ENCODE measurements at places on chromosomes 7 and 10.

DNA sequence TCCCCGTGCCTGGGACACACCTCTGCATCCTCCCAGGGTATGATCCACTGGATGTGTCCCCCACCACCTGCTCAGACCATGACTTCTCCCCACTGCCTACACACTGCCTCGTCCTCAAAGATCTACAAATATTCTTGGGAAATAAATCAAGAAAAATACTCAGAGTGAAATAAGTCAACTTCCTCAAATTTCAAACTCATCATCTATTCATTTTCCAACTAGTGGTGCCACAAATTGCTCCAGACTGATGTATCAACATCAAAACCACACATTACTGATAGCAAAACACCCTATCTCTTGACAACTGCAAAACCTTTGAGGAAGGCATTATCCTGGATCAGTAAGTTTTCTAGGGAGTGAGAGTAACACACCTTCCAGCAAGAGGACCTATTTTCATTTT lies 87.7 kb downstream of the GRB10 start:
- no peak for DNase-seq

DNA sequence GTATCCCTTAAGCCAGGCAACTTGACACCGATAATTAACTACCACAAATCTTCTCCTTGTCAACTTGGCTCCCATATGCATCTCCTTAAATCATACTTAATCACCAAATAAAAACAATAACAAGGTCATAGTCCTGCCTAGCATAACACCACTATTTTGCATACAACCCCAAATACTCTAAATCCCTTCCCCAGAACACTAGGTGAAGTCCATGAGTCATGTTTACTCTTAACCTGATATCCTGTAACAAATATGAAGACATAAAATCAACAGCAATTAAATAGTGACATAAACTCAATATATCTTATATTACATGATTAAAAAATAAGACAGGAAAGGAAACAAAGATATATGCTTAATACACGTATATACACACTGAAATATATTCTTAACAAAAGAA lies 362.0 kb downstream of the ETV1 start:
- no peak for DNase-seq

DNA sequence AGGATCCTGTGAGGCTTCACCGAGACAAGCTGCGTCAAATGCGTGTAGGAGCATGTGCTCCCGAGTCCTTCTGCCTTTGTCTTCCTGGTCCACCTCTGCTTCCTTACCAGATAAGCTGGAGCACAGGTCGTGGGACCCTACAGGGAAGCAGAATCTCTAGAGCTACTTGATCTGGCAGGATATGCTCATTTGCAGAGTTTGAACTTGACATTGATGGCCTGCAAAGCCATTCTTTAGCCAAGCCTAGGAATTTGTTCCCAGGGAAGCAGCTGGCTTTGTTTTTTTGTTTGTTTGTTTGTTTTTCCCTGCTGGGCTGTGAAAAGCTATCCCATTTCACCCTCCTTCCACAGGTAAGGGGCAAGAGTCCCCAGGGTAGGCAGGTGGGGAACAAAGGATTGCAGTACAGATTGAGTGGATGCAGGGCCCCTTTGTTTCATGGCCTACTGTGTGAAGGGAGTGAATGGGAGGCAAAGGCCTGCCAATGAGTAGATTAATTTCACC lies 200.0 kb upstream of the BMPER start:
- no peak for DNase-seq

GRCh38 chr7:104529567-104529966 lies 201.2 kb downstream of the LHFPL3 start:
- DNase-seq: no peak

DNA sequence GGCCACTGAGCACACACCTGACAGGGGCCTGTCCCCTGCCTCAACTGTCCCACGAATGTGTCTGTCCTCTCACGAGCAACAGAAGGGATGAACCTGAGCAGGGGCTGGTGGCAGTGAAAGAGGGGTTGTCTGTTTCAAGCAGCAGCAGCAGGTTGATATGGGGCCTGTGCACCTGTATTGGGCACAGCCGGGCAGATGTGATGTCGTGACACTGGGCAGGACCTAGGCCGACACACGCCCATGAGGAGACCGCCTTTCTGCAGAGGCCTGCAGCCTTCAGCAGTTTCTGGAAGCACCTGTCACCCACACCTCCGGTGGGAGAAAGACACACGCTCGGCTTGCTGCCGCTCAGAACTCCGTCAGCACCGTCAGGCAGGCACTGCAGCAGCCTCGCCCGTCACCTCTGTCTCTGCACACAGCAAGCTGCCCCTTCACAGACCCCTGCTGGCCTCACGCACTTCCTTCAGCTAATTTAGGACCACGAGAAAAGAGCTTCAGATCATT lies 48.5 kb downstream of the AMZ1 start:
- no peak for DNase-seq

DNA sequence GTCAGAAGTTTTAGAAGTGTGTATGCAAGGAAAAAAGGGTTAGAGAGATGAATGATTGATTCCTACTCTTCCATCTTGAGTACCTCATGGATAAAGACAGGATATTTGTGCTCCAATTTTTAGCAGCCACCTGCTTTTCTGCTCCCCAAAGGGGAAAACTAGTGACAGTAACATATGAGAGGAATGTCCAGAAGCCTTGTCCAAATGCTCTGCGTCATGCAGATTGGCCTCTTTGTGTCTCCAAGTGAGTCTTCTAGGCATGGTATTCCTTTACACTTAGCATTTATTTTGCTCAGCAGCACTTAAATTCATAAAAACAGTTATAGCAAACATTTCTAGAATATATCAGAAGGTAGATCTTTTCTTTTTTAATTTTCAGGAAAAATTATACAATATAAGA lies 306.8 kb downstream of the CNTNAP2 start:
- DNase-seq: no peak

DNA sequence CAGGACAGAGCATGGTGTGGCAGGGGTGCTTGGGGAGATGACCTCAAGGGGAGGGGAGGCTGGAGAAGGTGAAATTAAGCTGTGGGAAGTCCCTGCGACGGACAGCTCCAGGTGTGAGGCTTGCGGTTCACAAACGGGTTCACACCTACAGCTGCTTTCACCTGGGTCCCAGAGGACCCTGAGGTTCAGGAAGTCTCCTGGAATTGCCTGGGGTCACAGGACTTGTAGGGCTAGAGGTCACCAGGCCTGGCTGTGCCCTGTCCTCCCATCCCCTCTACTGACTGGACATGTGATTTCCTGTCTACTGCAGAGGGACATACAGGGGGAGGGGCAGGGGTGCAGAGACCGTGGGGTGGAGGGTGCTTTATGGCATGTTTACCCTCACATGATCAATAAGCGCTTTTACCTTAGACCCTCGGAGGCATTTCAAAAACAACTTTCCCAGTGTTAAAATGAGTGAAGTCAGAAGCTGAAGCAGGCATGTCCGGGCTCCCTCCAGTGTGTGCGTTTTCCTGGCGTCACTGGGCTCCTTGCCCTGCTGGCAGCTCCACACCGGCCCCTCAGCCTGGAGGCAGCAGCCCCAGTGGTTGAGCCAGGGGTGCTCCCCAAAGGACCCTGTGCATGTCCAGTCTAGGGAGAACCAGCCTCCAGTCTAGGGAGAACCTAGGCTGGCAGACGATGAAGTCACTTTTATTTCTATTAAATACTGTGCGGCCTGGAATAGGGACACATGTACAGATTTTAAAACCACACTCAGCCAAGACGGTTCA lies 66.6 kb upstream of the IGFBP3 start:
- no peak for DNase-seq

DNA sequence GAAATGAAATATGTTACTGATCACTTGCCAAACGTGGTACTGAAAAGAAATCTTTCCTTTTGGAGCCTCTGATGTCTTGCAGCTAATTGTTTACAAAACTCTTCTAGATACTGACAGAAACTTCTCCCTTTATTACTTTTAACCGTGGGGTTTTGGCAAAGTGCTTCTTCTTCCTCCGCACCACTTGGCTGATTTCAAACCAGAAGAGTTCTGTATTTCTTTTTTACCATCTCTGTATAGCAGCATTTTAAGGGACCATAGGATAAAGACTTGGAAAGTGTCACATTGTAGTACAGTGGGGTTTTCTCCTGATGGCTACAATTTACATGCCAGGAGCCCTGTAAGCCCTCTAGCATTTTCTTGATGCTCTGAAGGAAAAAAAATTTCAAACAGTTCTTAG lies 21.9 kb upstream of the CREB5 start:
- DNase-seq: no peak

GRCh38 chr7:140597428-140597949 lies 43.1 kb downstream of the DENND2A start:
- DNase-seq: no peak

DNA sequence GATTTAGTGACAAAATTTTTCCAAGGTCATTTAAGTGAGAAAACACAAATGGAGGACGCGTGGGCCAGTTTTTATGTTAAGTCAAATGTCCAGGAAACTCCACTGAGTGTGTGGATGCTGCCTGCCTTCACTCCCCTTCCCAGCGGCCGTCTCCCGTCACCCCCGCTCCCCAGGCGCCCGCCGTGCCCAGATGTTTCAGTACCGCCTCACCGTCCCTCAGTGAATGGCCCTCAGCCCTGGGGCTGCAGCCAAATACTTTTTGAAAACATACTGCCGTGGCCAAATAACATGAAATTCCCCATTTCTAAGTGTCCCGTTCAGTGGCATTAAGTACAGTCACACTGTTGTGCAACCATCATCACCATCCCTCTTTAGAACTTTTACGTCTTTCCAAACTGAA lies 131.9 kb downstream of the INSYN2A start:
- no peak for DNase-seq

DNA sequence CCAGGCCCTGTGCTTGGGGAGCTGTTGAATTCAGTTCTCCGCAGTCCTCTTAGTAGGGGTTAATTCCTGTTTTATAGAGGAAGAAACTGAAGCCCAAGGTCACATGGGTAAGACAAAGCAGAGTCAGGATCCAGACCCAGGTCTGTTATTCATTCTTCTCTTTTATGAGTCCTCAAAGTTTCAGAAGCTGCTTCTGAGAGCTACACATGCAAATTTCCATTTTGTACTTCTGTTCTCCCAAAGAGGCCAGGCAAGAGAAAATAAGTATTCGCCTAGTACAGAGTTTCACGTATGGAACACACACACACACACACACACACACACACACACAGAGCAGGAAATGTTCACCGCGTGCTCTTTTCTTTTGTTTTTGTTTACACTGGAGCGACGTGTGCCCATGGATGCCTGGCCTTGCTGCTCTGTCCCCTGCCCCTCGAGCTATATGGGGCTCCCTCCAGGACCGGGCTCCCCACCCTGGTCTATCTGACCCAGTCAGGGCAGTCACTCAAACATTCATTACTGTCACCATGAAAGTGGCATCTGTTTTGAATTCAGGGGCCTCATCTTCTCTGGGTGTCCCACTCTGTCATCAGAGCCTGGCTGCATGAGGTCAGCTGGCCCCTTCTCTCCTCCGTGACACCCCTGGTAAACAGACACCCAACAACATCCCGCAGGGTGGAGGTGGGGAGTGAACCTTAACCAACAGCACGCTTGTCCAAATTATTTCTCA lies 84.4 kb downstream of the TNS3 start:
- no peak for DNase-seq

- no peak for DNase-seq
Measured at GRCh38 chr10:114905450-114905849, 32.5 kb upstream of the TRUB1 start.

- no peak for DNase-seq
Measured at GRCh38 chr7:6271694-6272440, 557 bp downstream of the CYTH3 start.

GRCh38 chr7:157579425-157579824 lies 242.6 kb downstream of the DNAJB6 start:
- no peak for DNase-seq

- no peak for DNase-seq
Measured at GRCh38 chr10:126437635-126438406, 49.5 kb upstream of the ADAM12 start.

GRCh38 chr10:69492091-69492745 lies 41.0 kb downstream of the TSPAN15 start:
- no peak for DNase-seq

- no peak for DNase-seq
Measured at GRCh38 chr10:72255977-72256729, 17.6 kb upstream of the DDIT4 start.

DNA sequence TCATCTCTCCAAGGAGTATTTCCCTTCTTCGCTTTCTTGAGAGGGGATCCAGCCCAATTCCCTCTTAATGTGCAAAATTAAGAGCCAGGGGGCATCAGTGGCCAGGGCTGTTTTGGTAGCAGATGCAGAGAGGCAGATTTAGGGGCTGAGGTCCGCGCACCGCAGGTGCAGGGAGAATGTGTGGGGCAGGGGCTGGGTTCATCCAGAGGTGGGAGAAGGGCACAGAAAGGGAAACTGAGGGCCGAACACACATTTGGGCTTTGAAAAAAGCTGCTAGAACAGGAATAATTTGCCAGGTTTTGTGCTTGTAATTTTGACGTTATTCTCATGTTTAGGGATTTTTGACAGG lies 6.5 kb upstream of the SHH start:
- DNase-seq: no peak

GRCh38 chr10:75762431-75762802 lies 331.0 kb downstream of the LRMDA start:
- no peak for DNase-seq

DNA sequence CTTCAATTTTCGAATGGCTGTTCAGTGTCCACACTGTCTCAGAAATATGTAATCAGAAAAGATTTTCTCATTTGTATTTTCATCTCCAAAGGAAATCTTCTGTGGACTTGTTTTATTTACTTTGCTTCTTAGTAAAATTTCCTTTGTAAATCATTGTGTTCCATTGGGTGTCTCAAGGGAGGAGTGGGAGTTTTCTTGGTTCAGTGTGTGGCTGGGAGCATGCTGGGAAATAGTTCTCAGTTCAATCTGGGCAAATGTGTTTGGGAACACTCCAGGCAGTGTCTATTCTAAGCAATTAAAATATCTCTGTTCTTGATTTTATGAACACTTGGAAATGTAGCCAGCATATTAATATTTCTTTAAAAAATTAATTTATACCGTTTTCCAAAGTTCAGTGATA lies 1019.8 kb downstream of the CNTNAP2 start:
- no peak for DNase-seq

DNA sequence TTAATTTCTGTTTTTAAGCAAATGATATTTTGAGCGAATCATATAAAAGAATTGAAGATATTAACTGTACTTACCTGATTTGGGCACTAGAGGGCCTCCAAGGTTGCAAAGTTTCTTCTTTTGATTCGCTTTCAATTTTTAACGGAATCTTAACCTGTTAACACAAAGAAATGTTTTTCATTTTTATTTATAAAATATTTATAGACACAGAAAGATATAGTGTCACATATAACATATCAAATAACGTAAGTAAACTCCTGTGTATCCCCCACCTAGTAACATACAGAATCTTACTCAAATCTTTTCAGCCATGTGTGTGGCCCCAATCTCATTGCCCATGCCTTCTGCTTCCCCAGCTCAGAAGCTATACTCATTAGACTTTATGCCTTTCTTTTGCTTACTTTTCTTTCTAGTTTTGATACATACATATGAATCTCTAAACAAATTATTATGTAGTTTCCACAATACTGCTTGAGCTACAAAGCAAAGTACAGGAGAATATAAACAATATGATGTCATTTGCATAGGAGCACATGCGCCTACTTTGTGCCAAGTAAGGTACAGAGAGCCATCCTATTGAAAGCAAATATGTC lies 49.5 kb upstream of the ZPBP start:
- DNase-seq: no peak

GRCh38 chr7:68684246-68684839 lies 913.9 kb upstream of the AUTS2 start:
- no peak for DNase-seq

Measured in epithelial cell of prostate (primary cell).